ENCODE measurements at places on chromosomes 4 and X.

GRCh38 chr4:13059019-13059418, 425.1 kb downstream of the RAB28 start:
- no peak for DNase-seq

DNA sequence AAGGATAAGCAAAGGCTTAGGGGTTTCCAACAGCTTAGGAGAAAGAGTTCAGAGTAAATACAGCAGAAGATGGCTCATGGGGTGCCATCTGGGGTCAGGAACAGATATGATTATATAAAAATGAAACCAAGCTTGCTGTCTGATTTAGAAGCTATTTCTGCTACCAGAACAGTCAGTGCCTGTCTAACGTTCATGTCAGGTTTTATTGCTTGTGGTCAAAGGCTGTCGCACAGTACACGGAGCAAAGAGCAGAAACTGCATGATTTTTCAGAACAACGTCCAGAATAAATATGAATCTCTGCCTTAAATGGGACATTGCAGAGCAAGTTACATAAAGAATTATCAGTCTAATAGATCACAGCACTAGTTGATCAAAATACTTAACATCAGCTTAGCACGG, 17.4 kb downstream of the CETN2 start:
- no peak for DNase-seq

DNA sequence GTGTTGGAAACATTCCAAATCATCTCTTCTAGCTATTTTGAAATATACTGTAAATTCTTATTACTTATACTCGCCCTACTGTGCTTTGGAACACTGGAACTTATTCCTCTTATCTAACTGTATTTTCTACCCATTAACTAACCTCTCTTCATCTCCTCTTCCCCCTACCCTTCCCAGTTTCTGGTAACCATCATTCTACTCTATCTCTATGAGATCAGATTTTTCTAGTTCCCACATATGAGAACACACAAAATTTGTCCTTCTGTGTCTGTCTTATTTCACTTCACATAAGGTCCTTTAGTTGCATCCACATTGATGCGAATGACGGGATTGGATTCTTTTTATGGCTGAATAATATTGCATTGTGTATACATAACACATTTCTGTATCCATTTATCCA, 1003.8 kb upstream of the INTU start:
- DNase-seq = no peak

GRCh38 chr4:27293831-27294230, 433.2 kb downstream of the STIM2 start:
- DNase-seq = no peak

DNA sequence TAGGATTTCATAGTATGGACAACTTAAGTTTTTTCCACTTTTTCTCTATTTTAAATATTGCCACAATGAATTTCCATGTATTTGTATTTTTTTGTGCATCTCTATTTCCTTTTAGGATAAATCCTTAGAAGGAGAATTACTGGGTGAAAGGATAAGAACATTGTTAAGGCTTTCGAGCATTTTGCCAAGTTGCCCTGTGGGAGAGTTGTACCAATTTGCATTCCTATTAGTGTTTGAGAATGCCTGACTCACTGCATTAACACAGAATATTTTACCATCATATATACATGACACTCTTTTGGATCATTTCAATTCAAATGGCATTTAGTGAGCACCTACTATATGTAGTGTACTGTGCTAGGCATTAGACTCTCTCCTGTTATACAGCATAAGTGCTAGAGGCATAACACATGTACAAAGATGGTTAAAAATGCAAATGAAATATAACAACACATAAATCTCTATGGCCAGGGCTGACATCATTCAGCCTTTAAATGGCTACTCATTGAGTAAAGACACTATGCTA, 57.0 kb downstream of the PLAC1 start:
- no peak for DNase-seq

GRCh38 chr4:158829254-158829653, 60.4 kb downstream of the FNIP2 start:
- DNase-seq = no peak

All from transverse colon (tissue), 4 donors.